Activated B cell treated with CpG ODN at 0.5 μM for 24 hours (primary cell): ENCODE measurements at places on chromosomes 4 and X. TPM values are rescaled to one million over a fixed set of nuclear protein-coding genes. Genes with fewer than 3 reads are reported as not detected.

DNA sequence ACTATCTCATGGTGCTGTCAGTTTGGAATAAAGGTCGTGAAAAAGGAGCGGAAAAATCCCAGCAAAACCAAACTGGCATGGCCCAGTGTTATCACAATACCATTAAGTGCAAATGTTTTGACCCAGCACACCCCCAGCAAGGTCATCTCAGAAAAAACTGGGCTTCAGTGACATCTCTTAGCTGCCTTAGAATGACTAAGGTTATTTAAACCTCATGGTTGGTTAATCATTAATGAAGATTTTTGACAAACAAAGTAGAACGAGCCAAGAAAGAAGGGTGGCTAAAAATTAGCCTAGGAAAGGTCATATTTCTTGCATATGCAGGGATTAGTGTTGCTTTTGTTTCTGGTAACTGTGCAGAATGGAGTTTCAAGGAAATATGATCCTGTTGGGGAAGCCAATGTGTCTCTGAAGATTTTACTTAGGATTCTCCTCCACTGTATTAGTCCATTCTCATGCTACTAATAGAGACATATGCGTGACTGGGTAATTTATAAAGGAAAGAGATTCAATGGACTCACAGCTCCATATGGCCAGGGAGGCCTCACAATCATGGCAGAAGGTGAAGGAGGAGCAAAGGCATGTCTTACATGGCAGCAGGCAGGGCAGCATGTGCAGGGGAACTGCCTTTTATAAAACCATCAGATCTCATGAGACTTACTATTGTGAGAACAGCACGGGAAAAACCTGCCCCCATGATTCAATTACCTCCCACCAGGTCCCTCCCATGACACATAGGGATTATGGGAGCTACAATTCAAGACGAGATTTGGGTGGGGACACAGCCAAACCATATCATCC, 83.5 kb downstream of the CHRNA9 start:
- H3K27ac ChIP-seq: no peak overlapping the region
- DNase-seq: no peak
- H3K4me1 ChIP-seq: no peaks in the 10 kb centered on the region
- H3K27me3 ChIP-seq: no peaks in the 10 kb centered on the region
- no peaks in the 10 kb centered on the region for H3K36me3 ChIP-seq
- H3K4me3 ChIP-seq: no peak overlapping the region

DNA sequence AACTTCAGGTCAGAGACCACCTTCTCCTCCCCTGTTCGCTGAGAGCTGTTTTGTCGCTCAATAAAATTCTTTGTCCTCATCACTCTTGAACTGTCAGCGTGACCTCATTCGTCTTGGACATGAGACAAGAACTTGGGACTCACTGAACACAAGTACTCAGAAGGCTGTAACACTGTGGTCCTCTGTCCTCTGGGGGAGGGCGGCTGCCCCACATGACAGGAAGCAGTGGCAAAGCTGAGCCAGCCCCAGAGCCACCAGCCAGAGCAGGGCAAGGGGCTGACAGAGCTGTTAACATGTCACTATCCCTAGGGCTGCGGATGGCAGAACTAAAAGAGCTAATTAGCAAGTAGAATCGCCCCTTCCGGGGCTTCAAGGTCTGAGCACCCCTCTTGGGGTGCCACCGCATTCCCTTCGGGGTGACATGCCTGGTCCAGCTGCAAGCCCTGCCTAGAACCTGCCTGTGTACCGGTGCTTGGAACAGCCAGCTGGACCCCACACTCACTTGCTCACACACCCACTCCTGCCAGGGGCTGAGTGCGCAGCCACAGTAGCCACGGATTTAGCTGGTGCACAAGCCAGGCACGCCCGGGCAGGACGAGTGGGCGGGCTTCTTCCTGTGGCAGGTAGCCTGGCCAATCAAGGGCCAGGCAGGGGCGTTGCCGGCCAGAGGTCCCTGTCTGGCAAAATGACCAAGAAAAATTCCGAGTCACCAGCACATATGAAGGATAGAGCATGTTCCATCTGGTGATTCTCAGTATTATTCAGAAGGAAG, 648.6 kb upstream of the AGA start:
- no peak overlapping the region for H3K4me3 ChIP-seq
- no peaks in the 10 kb centered on the region for H3K4me1 ChIP-seq
- DNase-seq: no peak

DNA sequence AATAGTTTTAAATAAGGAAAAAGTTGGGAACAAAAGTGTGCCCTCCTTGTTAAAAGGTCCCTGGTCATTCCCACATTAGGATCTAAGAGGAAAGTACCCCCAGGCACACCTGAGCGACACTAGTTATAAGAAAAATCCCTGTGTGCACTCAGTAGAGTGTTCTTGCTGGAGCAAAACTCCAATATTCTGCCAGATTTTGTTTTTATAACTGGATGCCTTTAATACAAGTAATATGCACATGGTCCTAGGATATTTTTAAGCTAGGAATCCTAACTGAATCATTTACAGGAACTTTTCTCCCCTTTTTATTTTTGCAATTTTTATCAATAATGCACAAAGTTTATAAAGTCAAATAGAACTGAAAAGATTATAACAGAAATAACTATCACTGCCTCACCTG, 68.6 kb downstream of the BEND4 start:
- H3K27ac ChIP-seq: no peak overlapping the region
- H3K36me3 ChIP-seq: peaks cover 48% of the 10 kb centered on the region
- H3K4me1 ChIP-seq: no peaks in the 10 kb centered on the region
- DNase-seq: no peak
- no peak overlapping the region for H3K4me3 ChIP-seq

GRCh38 chrX:119753639-119754257, 4.6 kb upstream of the SOWAHD start:
- no peak for DNase-seq
- H3K27ac ChIP-seq: peak overlapping the region; percentile 98
- peaks cover 44% of the 10 kb centered on the region for H3K4me1 ChIP-seq
- H3K36me3 ChIP-seq: no peaks in the 10 kb centered on the region
- no peaks in the 10 kb centered on the region for H3K27me3 ChIP-seq
- H3K4me3 ChIP-seq: peak overlapping the region; percentile 50

DNA sequence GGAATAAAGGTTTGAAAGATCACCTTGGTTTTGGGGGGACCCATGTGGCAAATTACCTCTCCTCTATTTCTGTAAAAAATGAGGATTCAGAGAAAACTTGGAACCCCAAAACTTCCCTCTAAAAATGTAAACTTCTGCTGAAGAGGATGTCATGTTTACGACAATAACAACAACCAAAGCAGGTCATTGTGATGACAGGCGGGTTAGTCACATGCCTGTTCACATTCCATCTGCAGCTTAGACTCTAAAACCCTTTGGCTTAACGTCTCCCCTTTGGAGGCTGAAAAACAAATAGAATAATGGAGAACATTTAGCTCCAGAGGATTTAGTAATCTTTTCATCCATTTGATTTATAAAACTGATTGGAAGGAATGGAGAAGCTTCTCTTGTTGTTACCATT, 75.0 kb upstream of the FAM9C start:
- DNase-seq: no peak
- peaks cover 14% of the 10 kb centered on the region for H3K4me1 ChIP-seq
- H3K27me3 ChIP-seq: no peaks in the 10 kb centered on the region
- no peak overlapping the region for H3K4me3 ChIP-seq

The RRH gene
- total RNA-seq: 0.59 TPM in 1 of 2 replicates, not detected in the other

The CLRN2 gene
- total RNA-seq: not detected in 2 replicates
